ENCODE measurements at places on chromosomes 5 and 9.

DNA sequence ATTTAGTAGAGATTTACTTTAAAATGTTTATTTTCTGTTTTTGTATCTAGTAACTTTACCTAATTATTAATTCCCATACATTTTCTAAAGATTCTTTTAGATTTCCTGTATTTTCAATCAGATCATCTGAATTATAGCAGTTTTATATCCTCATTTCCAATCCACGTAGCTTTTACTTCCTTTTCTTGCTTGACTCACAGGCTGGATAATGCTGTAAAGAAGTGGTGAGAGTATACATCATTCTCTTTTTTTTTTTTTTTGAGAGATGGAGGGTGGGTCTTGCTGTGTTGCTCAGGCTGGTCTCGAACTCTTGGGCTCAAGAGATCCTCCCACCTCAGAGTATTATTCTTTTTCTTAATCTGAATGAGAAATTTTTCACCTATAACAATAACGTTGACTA lies 11.2 kb upstream of the SETX start:
- no peak for DNase-seq

DNA sequence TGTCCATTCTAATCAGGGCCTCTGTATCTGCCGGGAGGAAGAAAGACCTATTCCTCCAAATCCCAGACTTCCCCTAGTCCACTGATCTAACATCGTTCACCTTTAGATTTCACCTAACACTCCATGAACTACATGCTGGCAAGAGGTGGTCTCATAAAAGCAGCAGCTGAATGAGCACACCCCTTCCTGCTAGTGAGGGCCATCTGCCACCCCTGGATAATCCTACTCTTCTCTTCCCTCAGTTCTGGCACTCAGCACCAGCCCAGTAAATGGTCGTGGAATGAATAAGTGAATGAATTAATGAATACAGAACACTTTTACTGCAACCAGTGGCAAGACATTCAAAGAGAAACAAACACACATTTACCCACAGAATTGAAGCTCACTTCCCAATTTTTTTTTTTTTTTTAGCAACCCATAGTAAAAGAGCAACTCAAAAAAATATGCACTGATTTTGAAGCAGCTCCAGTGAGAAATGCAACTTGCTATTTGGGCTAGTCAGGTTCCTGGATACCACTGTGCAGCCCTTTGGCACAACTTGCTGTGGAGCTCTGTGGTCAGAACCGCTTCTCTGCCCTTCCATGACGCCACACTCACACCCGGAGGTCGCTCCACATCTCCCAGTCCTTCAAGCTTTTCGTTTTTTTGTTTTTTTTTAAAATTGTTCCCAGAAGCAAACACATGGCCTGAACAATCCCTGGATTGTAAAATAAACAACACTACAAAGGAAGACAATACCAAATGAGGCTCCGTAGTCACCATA lies 6.2 kb downstream of the RNF183 start:
- DNase-seq = no peak

DNA sequence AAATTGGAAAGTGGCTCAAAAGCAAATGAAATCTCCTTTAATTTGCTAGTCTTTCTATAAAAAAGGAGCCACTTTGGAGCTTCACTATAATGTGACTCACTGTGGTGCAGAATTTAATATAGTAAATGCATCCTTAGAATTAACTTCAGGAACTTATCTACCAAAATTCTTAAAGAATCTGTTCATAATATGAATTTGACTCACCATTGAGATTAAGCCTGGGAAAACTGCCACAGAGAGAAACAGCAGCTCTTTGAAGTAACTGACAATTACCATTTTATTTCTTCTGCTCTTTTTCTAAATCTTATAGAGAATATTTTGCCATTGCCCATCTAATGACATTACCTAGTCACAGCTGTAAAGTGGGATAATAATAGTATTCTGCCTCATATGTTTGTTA lies 211.9 kb upstream of the CDH6 start:
- DNase-seq = no peak

DNA sequence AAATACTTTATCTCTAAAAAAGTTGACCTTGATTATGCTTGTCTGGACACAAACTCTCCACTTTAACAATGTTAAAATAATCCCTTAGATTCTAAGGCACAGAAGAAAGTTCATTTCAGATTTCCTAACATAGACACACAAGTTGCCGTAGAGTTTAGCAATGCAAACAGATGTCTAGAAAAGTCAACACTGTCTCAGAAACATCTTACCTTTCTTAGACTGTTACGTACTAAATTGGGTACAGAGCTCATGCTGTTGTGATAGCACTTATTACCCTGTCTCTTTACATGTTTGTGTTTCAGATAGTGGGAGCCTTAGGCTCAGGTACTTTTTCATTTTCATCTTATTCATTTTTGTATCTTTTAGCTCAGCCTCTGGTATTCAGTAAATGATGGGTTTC lies 52.0 kb downstream of the C5 start:
- no peak for DNase-seq

GRCh38 chr9:120983259-120983837 lies 56.8 kb upstream of the TRAF1 start:
- no peak for DNase-seq

- no peak for DNase-seq
These were observed 27.3 kb downstream of the NADK2 start for GRCh38 chr5:36214436-36214835.

DNA sequence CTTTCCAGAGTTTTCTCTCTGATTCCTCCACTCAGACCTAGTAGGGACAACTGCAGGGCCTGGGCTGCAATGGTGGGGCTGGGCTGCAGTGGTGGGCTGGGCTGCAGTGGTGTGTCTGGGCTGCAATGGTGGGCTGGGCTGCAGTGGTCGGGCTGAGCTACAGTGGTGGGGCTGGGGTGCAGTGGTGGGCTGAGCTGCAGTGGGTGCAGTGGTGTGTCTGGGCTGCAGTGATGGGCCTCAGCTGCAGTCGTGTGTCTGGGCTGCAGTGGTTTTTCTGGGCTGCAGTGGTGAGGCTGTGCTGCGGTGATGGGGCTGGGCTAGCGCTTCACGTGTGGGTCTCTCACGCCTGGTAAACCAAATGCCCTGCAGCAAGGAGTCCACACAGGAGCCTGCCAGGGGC lies 27.4 kb downstream of the ABO start:
- DNase-seq = no peak

DNA sequence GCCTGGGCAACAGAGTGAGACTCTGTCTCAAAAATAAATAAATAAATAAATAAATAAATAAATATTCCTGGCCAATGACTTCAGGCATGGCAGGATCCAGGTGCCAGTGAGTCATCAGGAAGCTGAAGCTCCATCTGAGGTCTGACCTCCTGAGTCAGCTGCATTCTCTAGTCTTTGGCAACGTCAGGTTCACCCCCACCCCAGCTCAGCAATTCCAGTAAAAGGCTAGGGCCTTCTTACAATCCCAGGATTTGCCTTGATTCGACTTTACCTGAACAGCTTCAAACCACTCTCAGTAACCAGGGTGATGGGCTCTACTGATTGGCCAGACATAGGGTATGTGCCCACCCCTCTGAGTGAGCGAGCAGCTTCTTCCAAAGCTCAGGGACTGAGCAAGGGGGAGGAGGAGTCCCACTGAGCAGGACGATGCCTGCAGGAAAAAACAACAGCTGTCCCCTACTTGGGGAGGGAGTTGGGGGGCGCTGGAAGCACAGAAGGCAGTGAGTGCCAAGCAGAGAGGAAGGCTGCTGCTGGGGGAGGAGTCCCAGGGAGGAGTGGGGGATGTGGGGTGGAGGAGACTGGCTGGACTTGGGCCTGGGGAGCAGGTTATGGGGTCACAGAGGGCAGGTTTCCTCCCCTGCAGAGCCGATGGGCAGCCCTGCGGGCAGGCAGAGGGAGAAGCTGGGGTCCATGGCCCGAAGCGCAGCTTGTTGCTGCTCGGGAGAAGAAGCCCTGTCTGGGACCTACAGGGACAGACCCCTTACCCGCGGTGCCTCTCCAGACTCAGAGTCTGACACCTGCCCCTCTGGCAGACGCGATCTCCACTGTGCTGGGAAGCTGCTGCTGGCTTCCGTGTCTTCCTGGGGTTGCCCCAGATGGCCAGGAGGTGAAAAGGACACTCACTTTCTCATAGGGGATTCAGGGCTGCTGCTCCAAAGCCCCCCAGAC lies 25.9 kb upstream of the UNC5A start:
- no peak for DNase-seq

DNA sequence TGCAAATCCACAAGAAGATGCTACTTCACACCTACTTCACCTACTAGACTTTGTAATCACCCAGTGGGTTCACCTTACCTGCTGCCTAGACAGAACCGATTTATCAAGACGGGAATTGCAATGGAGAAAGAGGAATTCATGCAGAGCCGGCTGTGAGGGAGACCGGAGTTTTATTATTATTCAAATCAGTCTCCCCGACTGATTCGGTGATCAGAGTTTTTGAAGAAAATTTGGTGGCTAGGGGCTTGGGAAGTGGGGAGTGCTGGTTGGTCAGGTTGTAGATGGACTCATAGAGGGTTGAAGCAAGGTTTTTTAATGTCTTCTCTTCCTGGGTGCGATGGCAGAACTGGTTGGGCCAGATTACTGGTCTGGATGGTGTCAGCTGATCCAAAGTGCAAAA lies 23.4 kb downstream of the SFXN1 start:
- DNase-seq = no peak

DNA sequence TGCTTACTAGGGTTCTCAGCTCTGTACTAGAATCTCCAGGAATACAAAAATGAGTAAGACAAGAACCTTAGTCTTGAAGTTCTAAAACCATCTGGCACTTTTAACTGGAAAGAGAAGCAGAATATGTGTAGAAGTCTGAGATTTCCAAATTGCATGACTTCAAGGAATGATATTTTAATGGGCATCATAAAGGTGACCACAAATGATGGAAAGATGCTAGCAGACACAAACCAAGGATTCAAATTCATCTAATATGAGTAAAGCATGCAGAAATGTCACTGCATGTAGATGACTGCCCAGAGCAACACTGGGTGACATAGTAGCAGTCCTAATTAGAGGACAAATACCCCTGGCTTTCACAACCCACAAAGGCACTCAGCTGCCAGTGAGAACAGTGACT lies 117.2 kb downstream of the RPS23 start:
- DNase-seq = no peak

DNA sequence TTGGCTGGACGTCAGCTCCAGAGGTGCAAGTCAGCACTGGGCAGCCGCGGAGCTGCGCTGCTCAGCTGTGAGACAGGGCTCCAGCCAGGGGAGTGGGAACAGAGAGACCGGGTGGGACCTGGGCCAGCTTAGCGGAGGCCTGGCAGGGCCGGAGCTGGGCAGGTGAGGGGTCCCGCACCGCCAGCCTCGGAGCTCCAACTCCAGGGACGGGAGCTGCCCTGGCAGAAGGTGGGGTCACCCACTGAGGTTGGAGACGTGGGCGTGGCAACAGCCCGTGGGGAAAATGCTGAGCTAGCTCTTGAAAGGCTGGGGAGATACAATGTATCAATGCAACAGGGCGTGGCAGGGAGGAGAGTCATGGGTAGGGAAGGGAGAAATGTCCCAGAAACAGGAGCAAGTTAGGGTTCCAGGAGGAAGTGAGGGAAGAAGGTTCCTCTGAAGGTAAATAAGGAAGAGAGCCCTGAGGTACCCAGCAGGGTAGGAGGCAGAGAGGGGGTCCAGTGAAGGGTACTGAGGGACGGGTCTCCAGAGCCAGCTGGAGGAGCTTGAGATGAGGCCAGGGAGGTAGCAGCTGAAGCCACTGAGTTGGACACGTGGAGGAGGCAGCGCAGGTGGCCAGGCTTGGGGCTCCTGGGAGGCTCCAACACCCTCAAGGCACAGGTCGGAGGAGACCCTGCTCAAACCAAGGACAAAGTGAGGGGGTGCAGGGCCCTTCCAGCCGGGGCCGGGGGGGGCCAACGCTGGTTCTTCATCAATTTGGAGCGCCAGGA lies 736 bp upstream of the NKD2 start:
- DNase-seq = peak; percentile 18

GRCh38 chr5:172855597-172856292 lies 21.7 kb downstream of the ERGIC1 start:
- no peak for DNase-seq

DNA sequence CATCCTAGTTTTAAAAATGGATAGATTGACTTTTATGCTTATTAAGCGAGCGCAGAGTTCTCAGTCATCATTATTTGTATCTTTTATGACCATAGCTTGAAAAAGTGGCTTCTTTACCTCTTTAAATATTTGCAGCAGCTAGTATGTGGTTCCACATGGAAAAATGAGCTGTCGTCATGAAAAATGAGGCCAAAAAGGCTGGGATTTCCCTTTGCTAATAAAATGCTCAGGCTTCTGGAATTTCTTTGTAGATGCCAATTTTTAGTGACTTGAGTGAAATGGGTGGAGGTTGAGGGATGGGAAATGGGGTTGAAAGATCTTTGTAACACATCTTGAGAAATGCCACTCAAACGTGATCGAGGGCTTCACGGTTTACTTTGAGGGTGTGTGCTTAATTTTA lies 35.2 kb downstream of the RAI14 start:
- no peak for DNase-seq

GRCh38 chr5:82384034-82384750 lies 106.0 kb upstream of the RPS23 start:
- no peak for DNase-seq

DNA sequence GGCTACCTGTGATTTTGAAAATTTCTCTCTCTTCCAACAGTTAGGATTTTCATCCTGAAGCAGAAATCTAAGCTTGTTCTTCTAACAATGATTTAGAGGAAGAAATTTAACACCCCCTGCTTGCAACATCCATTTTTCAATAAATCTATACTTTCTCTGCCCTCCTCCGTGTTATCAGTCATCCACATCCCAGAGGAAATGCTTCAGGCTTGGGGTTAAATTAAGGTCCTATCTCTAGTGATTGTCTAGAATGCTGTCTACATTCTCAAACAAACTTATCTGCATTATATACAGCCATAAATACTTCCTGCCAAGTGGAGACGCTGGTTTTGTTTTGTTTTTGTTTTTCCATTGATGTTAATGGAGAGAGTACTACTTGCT lies 371.0 kb downstream of the CSNK1G3 start:
- no peak for DNase-seq

DNA sequence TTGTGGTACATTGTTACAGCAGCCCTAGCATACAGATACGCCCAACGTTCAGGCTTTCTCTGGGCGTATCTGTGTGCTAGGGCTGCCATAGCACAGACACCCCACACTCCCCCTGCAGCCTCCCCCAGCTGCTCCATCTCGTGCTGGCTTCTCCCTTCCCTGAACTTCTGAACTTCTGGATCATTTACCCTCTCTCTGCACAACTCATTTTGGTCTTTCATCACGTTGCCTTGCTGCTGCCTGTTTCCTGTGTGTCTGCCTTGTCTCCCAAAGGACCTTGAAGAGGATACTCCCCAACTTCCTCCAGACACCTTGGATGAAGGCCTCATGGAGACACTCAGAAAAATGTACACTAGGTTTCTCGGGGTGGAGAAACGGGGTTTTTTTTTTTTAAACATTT lies 37.3 kb downstream of the SLIT3 start:
- no peak for DNase-seq

- DNase-seq = peak; percentile 15
These were observed 12.0 kb upstream of the NRARP start for GRCh38 chr9:137313956-137314560.

DNA sequence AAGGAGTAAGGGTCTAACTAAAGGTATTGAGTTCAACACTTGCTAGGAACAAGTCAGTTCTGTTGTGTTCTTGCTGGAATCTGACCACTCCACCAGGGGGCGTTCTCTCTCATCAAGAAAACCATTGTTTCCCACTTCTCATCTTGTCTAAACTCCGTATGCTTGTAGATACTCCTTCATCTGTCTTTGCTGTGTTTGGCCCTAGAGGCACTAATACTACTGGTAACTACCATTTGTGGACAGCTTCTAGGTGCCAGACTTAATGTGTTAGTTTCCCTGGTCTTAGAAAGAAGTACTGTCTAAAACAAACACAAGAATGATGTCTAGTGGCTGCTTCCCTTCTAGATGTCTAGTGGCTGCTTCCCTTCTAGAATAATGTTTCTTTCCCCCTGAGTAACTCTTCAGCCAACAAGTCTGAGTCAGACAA lies 18.7 kb upstream of the PTPDC1 start:
- DNase-seq = peak; percentile 62

- DNase-seq = no peak
These were observed 24.7 kb downstream of the KLF9 start for GRCh38 chr9:70389621-70390266.
